ENCODE measurements at places on chromosomes 5 and 9.

DNA sequence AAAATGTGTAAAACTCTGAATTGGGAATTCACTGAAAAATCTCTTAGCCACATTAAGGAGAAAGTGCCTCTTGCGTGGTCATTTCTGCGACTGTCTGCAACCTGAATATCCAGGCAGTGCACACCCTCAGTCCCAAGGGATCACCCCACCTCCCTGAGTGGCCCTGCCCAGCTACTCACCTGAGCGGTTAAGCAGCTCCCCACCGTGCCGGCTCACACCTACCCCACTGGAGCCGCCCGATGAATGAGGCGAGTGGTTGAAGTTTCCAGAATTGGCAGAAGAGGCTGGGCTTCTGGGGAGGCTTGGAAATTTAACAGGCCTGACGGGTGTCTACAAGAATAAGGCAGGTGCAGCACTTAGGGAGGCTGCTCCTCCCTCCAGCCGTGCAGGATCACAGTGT lies 25.6 kb downstream of the ANKS6 start:
- no peak for DNase-seq

GRCh38 chr9:114551750-114552685 lies 35.6 kb upstream of the ATP6V1G1 start:
- no peak for DNase-seq

DNA sequence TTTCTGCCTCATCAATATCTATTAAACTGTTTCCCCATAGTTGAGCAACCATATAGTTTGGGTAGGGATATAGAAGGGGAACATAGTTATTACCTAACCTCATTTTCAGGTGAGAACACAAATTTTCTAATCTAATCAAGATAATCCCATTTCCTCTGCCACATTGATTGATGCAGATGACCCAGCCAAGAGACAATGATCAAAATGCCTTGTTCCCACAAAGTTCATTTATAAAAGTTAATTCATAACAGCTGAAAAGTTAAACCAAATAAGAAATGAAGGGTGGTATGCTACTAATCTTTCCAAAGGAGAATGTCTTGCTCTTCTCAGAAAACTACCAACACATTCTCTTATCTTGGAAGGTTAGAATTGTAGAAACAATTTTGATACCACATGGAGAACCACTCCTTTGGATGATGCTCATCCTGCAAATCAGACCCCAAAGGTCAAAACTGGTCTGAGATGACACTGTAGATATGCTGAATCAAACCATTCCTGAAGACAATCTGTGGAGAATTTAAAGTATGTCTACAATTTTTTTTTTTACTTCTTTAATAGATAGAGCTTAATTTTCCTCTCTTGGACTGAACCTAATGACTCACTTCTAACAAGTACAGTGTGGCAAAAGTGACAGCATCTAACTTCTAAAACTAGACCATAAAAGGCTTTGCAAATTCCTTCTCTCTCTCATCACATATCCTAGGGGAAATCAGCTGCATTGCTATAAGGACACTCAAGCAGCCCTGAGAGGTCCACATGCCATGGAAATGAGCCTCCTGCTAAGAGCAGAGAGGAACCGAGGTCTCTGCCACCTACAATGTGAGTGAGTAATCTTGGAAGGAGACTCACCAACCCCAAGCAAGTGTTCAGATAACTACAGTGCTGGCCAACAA lies 586.7 kb upstream of the TUSC1 start:
- DNase-seq, result no peak

DNA sequence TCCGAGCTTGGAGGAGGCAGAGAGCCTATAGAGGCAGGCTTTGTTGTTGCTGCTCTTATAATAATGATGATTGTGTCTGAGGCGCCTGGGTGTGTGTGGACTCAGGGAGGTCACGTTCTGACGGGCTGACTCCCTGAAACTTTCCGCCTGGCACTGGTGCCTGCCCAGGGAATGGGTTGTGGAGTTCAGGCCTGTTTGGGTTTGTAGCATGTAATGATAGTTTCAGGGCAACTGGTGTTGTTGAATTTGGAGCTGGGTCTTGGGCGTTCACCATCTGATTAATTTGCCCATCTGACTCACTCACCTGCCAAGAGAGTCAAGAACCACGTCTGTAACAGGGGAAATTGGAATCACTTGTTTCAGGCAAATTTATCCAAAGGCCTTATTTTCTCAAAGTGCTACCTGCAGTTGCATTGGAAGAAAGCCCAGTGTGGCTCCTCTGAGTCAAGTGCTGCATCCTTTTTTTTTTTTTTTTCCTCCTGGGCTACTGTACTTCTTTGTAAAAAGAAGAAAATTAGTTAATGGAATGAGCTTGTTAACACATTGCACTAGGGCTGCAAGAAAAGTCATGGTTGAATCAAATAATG lies 386.5 kb downstream of the GADD45G start:
- DNase-seq, result no peak

DNA sequence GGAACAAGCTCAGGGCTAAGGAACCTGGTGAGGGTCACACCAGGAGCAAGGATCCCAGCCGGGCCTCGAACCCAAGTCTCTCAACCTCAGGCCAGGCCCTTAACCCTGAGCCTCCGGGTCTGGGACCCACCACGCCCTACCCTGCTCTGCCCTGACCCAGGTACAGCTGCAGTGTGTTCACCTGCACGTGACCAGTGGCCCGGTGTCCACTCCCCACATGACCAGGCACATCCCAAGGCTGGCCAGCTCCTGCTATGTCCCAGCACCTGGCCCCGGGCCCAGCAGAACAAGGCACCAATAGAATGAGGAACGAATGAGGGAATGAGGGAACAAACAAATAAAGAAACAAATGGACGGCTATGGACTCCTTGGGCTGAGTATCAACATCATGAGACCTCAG lies 112.0 kb upstream of the SARDH start:
- no peak for DNase-seq

DNA sequence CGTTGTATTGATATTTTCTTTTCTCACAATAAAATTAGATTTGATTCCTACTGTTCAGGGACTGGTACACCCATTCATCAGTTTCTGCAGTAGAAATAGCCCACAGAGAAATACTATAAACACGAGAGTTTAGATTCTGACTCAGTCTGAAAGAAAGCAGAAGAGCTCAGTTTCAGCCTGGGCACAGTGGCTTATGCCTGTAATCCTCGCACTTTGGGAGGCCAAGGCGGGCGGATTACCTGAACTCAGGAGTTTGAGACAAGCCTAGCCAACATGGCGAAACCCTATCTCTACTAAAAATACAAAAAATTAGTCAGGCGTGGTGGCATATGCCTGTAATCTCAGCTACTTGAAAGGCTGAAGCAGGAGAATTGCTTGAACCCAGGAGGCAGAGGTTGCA lies 8.6 kb downstream of the ITK start:
- DNase-seq, result no peak

- no peak for DNase-seq
These were observed 211.9 kb upstream of the CLINT1 start for GRCh38 chr5:158070859-158071258.

DNA sequence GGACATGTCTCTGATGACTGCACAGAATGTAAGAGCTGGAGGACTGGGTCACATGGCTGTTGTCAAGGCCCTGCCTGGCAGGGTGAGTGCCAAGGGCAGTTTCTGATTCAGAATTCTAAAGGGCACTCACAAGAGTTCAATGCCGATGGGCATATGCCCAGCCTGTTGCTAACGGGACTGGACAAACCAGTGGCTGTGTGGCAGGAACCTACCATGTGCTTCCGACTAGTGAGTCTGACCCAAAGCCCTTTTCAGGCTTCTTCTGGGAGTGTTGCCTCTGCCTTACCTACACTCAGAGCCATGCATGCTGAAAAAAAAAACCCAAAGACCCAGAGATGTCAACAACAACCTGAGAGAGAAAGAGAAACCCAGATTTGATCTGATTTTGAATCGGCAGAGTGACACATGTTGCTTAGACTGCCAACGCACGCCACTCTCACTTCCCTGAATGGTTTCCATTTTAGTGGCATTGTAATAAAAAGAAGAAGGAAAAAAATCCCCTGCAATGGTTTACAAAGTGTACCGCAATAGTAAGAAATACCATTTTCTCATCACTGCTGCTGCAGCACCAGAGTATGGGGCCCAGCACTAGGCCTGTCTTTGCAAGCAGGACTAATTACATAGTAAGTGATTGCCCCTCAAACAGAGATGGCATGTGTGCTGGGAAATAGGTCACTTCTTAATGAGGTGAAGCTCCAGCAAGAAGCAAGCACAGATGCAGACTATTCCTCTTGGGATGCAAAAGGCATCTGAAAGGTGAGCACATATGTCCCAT lies 194.3 kb downstream of the PALM2AKAP2 start:
- no peak for DNase-seq

DNA sequence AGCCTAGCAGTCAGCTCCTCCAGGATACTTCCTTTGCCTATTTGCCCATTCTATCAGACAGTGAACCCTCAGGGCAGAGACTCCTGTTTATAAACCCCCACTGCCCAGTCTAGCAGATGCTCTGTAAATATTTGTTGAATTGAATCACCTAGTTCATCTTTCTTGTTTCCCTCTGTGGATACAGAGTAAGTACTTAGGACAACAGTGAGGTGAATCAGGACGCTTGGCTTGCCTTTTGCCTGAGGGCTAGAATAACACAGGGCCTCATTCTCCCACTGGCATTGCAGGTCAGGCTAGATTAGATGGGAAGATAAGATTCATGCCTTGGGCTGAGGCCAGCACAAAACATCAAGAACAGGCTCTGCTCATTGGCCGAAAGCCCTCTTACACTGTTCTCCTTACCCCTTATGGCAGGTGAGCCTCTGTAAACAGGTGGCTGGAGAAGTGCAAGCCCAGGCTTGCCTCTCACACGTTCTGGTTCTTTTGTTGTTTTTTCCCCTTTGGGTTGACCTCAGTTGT lies 22.2 kb downstream of the TNFSF8 start:
- no peak for DNase-seq

DNA sequence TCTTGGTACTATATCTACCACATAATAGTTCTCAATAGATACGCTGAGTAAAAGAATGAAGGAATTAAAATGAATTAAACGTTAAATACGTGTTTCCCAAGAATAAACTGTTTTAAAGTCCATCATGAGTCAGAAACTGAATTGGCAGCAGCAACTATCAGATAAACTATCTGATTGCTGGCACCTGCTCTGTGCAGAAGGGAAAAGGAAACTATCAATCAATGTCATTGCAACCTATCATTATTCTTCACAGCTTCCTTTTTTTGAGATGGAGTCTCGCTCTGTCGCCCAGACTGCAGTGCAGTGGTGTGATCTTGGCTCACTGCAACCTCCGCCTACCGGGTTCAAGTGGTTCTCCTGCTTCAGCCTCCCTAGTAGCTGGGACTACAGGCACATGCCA lies 8.8 kb upstream of the WDR36 start:
- DNase-seq, result no peak

- no peak for DNase-seq
These were observed 3.5 kb downstream of the PHF2 start for GRCh38 chr9:93579711-93580516.

- no peak for DNase-seq
These were observed 62.9 kb downstream of the IRX2 start for GRCh38 chr5:2688586-2688985.

GRCh38 chr9:136201609-136202453 lies 3.1 kb downstream of the LHX3 start:
- DNase-seq, result no peak

DNA sequence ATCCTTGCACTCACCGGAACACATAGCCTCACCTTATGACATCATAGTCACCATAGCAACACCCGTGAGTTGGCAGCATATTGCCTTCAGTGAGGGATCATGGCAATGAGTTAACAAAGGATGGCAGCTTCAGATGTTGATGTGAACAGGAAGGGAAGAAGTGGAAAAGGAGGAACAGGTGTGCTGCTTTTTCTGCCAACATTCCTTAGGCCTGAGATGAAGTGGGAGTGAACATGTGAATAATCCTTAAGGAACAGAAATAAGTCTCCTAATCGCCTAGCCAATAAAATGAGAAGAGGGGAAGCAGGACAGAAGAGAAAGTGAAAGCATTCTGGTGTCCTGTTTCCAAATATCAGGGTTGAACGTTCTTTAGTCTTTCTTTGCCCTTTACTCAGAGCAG lies 360.0 kb downstream of the BRINP1 start:
- no peak for DNase-seq

DNA sequence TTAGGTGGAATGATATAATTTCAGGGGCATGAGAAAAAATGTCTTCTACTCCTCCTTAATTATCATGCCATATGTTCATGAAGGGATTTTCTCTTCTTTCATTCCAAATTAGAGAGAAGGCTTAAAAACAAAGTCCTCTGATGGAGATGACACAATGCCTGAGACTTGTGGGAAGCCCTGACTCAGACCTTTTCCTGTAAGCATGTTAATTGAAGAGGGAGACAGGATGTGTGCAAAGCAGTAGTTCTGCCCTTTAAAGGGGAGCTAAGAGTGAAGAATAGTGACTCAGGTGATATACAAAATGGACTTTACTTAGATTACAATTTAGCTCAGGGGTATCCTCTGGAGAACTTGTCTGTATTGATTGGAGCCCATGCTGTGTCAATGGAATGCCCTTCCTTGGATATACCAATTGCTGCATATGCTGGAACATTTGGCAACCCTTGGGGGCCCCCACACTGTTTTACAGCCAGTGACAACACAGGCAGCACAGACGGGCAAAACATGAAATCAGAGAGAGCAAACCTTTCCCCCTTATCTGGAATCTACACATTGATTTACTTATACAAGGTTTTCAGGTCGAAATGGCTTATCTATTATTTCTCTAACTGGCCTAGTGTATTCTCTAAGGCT lies 81.3 kb downstream of the IZUMO3 start:
- no peak for DNase-seq

DNA sequence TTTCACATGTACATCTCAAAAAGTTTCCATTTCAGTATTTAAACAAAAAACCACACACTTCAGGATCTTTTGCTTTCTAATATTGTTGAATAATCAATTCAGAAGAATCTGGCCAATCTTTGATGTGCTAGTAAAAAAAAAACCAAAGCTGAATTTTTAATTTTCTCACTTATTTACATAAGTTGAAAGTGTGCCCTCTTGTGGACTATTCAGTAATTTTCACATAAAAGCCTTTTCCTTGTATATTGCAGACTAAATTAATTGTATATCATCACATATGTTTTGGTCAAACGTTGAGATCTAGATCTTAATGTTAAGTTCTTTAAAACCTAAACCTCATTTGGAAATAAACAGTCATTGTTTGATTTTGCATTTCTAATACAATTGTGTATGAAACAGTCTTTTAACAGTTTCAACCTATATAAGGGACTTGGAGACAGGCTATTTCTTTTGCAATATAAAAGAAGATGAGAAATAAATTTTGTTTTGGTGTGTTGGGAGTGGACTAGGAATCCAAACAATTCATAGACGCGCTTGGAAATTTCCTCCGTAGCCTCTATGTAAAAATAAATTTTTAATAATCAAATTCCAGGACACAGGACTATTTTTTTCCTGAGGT lies 68.1 kb downstream of the NIPBL start:
- no peak for DNase-seq

- no peak for DNase-seq
These were observed 460.0 kb upstream of the SGCD start for GRCh38 chr5:155866971-155867370.

- no peak for DNase-seq
These were observed 728.4 kb downstream of the MAT2B start for GRCh38 chr5:164233791-164234190.

GRCh38 chr9:93955111-93955980 lies at the start of gene BARX1:
BARX1 (minus strand) TSS chr9:93955355; CDS start chr9:93955146, 209 bp downstream.
- DNase-seq, result peak; percentile 68

Measured in CD4-positive, alpha-beta T cell (primary cell).